ENCODE measurements at places on chromosomes 5 and 9.

- DNase-seq: no peak
These were observed 72.2 kb upstream of the PTCH1 start for GRCh38 chr9:95588724-95589588.

- no peak for DNase-seq
These were observed 18.5 kb downstream of the NR5A1 start for GRCh38 chr9:124488641-124489210.

GRCh38 chr5:95281226-95281625, 3.7 kb downstream of the MCTP1 start:
- DNase-seq: no peak

DNA sequence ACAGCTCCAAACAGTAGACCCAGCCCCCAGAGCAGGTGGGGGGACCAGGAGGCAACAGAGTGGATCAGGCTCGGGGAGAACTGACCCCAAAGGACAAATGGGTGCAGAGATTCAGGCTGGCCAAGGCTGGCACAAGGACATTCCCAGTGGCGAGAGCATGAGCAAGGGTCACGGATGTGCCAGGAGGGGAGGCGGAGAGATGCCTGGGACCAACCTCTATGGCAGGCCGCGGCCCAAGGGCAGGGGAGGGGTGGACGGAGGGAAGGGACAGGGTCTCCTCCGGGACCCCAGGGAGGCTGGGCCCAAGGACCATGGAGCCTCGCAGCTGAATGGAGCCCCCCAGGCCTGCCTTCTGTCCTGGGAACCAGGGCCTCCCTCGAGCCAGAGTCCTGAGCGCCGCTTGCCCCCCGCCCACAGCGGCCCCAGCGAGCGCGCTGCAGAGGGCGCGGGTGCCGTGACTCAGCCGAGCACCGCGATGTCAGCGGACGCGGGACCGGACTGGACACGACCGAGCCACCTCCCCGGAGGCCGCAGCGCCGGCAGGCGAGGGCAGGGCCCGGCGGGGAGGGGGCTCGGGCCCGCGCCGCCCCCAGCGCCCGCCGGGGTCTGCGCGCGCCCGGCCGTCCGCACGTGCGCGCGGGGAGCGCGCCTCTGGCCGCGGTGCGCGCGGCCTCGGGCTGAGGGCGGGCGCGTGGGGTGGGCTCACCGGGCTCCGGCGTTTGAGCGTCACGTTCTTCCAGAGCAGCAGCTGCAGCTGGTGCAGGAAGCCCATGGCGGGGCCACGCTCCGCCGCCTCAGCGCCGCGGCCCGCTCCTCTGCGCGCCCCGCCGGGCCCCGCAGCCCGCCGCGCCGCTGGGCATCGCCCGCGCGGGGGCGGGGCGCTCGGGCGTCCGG, at the start of gene ABCA2:
ABCA2 (minus strand) TSS at position 869 of the 894 bp plus-strand sequence; CDS start at position 772, 97 bp downstream.
- DNase-seq: no peak

DNA sequence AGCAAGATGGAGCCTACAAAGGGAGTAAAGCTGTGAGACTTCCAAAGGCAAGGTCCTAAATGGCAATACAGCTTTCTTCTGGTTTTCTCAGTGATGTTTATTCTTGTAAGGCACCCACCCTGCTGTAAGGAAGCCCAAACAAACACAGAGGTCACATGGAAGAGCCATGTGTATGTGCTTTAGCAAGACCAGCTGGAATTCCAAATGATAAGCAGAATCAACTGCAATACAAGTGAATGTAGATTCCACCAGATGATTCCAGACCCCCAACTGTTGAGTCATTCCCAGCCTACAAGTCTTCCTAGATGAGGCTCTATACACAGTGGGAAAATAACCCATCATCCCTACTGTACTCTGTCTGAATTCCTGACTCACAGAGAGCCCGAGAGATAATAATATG, 122.8 kb downstream of the DEPDC1B start:
- DNase-seq: no peak

DNA sequence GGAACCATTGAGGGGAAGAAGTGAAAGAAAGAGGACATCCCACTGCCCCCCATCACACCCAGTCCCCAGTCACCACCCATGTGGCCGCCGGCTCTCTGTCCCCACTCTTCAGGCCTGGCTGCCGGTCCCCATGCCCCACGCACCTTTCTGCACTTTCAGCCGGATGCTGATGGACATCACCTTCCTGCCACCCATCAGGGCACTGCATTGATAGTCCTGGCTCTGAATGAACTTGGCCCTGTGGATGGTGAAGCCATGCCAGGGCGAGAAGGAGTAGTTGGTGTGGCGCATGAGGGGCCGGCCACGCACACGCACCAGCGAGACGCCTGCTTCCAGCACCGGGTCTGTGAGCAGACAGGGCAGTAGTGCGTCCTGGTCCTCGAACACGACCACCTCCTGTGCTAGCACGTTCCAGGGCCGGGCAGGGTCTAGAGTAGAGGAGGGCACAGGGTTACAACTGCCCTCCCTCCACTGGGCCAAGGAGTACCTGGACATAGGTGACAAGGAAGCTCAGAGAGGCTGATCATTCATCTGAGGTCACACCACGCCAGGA, 6.4 kb downstream of the CSF1R start:
- no peak for DNase-seq

- DNase-seq: no peak
These were observed 31.3 kb downstream of the USP20 start for GRCh38 chr9:129866394-129867135.

DNA sequence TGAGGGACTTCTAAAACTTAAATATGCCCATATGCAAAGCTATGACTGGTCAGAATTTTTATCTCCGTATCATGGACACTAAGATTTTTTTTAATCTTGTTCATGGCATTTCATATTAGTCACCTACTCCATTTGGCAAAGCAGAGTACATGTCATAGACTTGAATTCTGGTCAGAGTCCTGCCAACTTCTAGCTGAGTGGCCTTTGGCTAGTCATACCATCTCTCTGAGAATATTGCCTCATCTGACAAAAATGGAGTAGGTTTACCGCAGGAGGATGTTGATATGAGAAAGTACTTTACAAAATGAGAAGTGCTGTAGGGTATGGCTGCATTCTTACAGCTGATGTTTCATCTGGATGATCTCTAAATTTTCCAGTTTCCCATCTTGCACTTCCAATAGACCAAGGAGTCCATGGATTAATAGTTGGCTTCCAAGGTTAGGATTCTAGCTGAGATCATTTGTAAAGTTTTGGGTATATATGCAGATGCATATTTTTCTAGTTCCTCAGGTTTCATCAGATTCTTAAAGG, 150.8 kb upstream of the NR3C1 start:
- no peak for DNase-seq

- DNase-seq: no peak
These were observed 16.1 kb downstream of the GSN start for GRCh38 chr9:121283856-121284732.

DNA sequence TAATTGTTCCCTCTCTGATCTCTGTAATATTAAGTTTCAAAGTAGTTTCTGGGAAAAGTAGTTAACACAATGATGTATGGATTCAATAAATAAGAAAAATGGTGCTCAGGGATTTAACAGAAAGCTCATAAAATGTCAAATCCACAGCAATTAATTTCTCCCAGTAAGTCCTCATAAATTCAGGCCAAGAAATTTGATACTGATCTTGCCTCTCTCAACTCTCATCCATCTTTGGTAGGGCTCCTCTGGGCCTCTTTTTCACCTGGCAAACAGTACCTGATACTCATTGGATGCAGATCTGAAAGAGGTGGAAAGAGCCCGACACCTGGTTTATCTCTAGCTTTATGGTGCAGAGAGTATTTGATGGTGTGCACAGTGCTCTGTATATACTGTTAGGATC, 106.1 kb downstream of the STK32A start:
- no peak for DNase-seq

GRCh38 chr9:125914411-125914810, 167.2 kb downstream of the PBX3 start:
- no peak for DNase-seq

GRCh38 chr5:59799668-59800346, 93.7 kb downstream of the PDE4D start:
- DNase-seq: peak; percentile 68

- DNase-seq: no peak
These were observed 2.3 kb upstream of the SLC12A2 start for GRCh38 chr5:128081111-128081851.

- DNase-seq: no peak
These were observed 11.0 kb downstream of the TMEM268 start for GRCh38 chr9:114621975-114622609.

DNA sequence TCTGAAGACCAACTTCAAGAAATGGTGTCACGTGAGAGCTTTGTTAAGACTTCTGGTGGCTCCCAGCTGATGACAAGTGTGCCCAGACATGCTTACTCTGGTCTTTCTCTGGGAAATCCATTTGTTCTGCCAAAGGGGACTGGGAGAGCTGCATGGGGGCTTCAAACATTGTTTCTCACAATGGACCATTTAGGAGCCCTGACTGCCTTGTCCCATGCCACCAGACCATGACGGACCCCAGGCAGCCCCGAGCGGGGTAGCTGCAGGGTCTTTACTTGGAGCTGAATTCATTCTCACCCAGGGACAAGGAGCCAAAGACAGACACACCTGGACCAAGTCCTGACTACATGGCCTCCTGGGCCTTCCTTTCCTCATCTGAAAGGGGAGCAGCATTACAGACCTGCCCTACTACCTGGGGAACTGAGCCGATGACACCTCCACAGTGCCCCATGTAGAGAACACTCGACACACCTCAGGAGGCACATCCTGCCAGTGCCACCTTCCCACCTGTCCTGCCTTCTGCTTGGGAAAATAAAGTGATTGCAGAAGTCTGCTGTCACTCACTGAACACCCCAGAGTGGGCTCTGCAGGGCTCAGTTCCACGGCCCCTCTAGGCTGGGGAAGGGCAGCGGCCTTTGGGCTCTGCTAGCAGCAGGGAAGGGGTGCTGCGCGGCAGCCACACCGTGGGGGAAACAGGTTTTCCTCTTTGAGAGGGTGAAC, 169.0 kb downstream of the DAB2IP start:
- DNase-seq: no peak

- DNase-seq: no peak
These were observed 63.5 kb upstream of the HAND1 start for GRCh38 chr5:154541553-154541952.

- DNase-seq: no peak
These were observed 164.2 kb downstream of the ZDHHC21 start for GRCh38 chr9:14529054-14529453.

DNA sequence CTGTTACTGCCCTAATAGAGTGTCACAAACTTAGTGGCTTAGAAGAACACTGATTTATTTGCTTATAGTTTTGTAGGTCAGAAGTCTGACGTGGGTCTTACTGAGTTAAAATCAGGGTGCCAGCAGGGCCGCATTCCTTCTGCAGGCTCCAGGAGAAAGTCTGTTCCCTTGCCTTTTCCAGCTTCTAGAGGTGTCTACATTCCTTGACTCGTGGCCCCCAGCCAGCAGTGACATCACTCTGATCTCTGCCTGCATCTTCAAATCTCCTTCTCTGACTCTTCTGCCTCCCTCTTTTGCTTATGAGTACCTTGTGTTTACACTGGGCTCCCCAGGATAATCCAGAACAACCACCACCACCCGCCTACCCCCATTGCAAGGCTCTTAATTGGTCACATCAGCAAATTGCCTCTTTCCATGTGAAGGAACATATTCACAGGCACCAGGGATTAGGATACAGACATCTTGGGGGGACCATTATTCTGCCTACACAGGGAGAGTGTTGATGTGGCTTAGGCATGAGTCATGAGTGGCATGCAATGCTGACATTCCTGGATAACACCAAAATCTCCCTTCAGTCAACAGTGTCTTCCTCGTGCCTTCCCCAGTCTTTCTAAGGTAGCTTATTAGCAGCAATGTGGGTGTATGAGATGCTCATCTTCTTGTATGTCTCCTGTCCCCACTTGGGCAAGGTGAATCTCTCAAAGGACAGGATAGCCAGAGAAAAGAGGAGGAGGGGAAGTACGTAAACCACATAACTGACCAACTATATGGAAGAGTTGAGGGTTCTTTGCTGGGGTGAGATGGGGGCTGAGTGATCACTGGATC, 24.4 kb downstream of the CYFIP2 start:
- DNase-seq: no peak

DNA sequence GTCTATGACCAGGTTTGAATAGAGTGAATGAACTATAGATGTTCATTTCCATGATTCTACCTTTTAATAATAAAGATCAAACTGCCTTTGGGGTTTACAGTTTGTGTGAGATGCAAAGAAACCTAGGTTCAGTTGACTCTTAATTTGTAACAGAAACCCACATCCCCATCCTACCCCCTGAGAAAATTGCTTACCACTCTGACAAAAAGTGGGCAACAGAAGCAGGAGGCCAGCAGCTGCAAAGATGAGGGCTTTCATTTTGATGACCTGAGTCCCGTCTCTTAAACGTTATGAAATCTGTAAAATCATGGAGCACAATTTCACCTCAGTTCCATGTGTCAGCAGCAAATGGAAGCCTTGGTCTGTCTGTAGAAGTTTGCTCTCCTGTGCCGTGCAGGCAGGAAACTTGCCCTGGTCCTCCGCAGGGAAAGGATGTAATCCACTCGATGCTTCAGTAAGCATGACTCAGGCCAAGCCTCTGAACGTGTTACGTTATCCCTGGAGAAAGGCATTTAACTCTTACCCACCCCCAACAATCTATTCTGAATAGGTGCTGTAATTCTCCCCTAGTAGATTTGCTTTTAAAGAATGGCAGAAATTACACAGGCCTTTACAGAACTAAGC, at the start of gene F2RL2:
F2RL2 (minus strand) TSS at position 431 of the 624 bp plus-strand sequence; CDS start at position 258, 173 bp downstream.
- no peak for DNase-seq

GRCh38 chr9:32644698-32645097, 9.2 kb upstream of the TAF1L start:
- DNase-seq: no peak
